ENCODE measurements at places on chromosomes 1 and 21.

GRCh38 chr1:202233804-202234203, 40.2 kb downstream of the LGR6 start:
- DNase-seq, result no peak

GRCh38 chr1:183000167-183000962, 22.9 kb upstream of the LAMC1 start:
- DNase-seq, result no peak

DNA sequence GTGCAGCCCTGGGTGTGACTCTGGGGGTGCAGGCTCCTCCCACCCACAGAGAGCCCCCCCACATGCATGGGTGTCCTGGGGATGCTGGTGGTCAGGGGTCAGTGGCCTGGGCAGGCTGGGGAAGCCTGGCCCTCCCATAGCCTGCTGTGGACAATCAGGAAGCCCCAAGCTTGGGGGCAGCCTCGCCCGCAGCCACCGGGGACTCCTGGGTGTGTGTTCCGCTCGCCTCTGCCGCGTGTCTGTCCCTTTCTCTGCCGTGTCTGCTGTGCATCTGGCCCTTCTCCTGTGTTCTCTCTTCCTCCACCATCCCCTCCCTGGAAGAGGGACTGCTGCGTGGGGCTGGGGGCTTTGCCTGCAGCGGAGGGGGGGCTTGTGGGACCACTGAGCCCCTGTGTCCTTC, 22.9 kb downstream of the AGRN start:
- no peak for DNase-seq

DNA sequence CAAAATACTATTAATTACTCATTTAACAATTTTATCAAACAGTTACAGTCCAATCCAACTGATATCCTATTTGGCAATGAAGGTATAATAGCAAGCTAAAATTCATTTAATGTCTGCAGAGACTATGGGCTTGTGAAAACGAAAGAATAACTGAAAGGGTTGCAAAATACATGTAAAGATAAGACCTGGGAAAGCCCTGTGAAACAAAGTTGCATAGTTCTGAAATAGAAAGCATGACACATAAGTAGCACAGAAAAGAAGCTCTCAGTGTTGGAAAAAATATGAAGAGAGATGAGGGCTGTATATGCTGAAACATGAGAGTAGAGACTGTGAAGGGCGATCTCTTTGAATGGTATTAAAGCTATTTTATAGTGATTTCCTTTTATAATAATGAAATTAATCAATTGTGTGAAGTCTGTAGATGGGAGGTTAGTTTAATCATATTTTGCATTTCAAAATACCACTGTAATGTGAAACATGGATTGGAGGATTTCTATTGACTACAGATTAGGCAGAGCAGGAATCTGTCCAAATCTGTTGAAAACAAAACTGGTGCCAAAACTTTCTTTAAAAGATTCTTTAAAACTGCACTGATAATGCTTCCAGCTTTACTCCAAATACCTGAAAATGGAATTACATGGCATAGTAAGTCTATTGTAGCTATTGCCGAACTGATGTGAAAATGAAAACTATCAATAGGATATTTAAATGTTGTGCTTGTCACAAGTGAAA, 1518.9 kb upstream of the B3GALT2 start:
- no peak for DNase-seq

GRCh38 chr21:45763074-45763473, 119.5 kb downstream of the PCBP3 start:
- DNase-seq, result no peak

GRCh38 chr1:61616830-61617229, 108.1 kb downstream of the TM2D1 start:
- DNase-seq, result no peak

DNA sequence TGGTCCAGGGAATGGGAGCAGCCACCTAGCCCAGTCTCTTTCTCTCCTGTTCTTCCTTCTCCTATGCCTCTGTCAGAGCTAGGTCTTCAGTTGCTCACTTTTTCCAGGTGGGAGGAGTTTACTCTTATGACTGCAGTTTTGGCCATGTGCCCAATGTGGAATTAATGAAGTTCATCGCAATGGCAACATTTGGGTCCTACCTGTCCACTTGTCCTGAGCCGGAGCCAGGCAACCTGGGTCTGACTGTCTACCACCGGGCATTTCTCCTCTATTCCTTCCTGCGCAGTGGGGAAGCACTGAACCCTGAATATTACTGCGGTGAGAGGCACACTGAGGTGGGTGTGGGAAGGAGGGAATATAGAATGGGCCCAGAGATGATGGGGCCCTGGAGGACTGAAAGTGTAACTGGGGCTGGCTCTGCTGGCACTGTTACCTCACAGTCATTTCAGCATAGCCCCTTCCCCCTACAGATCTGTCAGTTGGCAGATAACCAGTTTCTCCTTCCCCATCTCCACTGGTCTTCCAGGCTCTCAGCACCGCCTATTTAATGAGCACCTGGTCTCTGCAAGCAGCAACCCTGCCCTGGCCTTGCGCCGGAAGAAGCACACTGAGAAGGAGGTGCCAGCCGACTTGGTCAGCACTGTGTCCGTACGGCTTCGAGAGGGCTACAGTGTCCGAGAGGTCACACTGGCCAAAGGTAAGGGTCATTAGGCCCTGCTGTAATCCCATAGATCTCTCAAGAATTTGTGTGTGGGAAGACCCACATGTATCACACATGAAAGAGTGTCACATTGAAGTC, 30.1 kb downstream of the SZT2 start:
- no peak for DNase-seq

DNA sequence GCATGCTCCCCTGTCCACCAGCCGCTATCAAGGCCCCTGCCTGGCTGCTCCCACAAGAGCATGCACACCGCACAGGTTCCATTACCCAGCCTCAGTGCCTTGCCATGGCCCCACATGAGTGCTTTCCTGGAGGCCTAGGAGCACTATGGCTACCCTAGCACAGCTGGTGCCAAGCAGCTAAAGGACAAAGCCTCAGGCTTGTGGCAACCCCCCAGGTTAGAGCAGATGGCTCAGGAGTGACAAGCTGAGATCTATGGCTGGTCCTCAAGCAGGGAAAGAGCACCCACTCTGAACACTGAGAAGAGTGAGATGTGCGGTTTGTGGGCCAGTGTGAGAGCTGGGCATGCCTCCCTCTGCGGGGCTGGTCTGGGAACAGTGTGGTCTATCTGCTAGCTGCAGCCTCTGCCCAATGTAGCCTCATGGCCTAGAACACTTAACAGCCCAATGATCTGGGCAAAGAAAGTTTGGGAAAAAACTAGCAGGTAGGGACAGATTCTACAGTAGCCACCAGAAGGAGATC, 129.8 kb downstream of the VAV3 start:
- DNase-seq, result no peak

- DNase-seq, result no peak
Measured at GRCh38 chr21:42654179-42654912, 925 bp downstream of the PDE9A start.

- DNase-seq, result no peak
Measured at GRCh38 chr1:194052514-194053338, 866.3 kb upstream of the B3GALT2 start.

GRCh38 chr21:33550772-33551660, 8.2 kb downstream of the SON start:
- DNase-seq, result no peak

DNA sequence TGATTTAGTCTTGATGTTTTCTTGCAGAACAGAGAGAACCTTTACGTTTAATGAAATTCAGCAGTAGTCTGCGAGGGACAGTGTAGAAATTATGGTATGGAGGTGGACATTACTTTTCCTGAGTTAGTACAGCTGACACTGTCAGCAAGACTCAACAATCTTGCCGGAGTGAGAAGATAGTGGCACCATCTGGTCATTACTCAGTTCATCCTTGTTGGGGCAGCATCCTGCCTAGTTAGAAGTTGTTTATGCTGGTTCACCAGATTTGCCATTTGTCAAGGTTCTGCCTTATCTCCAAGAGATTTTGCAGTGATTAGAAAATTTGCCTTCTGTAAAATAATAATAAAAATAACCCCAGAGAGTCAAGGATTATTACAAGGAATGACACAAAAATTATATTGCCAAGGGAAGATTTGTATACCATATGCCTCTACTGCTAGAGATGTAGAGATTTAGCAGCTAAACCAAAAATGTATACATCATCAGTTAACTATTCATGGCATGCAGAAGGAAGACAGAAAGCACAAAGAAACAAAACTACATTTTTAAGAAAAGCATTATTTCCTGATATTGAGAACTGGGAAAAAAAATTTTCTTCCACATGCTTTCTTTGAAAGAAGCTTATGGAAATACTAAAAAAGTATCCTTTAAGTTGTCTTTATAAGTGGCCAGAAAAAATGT, 1967.4 kb downstream of the NCAM2 start:
- DNase-seq, result no peak

GRCh38 chr1:184892116-184892515, 82.2 kb downstream of the NIBAN1 start:
- DNase-seq, result no peak

DNA sequence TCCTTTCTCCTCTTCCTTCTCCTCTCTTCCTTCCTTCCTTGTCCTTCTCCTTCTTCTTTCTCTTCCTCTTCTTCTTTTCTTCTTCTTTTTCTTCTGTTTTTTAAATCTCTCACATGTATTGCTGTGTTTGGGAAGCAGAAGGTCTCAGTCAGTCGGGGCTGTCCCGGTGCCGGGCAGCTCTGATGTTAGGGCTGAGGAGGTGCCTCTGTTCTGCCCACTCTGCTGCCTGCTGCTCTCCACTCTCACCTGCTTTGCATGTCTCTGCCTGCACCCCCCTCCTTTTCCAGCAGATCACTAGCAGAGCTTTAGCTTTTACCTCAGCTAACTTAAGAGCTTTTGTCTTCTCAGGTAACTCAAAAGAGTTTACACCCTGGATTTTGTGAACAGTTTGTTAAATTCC, 276.6 kb downstream of the CHRM3 start:
- DNase-seq, result no peak

DNA sequence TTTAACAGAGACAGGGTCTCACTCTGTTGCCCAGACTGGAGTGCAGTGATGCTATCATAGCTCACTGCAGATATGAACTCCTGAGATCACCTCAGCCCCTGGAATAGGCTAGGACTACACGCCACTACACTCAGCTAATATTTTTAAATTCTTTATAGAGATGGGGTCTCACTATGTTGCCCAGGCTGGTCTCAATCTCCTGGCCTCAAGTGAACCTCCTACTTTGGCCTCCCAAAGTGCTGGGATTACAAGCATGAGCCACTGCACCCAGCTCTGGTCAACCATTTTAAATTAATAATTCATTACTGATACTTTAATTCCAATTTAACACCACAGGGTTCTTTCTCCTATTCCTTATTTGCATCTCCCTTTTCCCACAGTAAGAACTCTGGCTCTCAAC, 18.5 kb upstream of the EPS15 start:
- DNase-seq, result no peak

GRCh38 chr21:14523234-14523633, 22.9 kb downstream of the SAMSN1 start:
- no peak for DNase-seq

DNA sequence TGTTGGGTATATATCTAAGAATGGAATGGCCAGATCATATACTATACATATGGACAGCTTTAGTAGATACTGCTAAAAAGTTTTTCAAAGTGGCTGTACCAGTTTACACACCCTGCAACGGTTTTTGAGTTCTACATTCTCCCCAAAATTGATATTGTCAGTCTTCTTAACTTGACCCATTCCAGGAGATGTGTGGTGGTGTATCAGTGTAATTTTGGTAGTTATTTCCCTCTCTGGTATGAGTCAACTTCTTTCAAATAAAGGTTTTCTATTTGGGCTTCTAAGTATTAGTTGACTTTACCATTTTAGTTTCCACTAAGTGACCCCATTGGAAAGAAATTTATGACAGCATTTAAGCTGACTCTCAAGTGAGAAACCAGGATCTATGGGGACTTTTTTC, 29.2 kb downstream of the INKA2 start:
- DNase-seq, result no peak

- peak; percentile 90 for DNase-seq
Measured at GRCh38 chr1:9910076-9910422, at the start of gene CTNNBIP1. Gene CTNNBIP1, minus strand, starts transcription at chr1:9910269. Its CDS starts 38,205 bp downstream, at chr1:9872064.

DNA sequence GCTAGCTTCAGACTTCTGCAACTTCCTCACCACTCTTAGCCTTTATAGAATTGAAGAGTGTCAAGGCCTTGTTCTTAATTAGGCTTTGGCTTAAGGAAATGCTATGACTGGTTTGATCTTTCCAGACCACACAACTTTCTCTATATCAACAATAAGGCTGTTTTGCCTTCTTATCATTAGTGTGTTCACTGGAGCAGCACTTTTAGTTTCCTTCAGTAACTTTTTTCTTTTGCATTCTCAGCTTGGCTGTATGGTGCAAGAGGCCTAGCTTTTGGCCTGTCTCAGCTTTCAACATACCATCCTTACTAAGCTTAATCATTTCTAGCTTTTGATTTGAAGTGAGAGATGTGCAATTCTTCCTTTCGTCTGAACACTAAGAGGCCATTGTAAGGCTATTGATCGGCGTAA, 8.6 kb downstream of the PRKACB start:
- no peak for DNase-seq
